ENCODE measurements at places on chromosomes 2 and 18.

DNA sequence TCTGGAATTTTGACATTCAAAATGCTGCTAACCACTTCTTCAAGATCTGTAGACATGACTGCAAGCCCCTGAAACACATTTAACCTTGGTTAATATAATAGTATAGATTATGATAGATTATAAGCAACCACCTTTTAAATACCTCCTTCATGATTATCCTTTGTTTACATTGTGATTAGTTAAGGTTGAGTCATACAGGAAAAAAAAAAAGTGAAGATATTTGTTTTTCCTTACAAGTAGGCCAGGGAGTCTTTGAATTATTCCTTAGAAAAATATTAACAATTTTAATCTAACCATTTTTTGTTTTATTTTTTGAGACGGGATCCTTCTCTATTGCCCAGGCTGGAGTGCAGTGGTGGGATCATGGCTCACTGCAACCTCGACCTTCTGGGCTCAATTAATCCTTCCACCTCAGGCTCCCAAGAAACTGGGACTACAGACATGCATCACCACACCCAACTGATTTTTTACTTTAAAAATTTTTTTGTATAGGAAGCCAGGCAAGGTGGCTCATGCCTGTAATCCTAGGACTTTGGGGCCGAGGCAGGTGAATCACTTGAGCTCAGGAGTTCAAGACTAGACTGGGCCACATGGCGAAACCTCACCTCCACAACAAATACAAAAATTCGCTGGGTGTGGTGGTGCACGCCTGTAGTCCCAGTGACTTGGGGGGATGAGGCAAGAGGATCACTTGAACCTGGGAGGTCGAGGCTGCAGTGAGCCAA is 99.4 kb downstream of the SLC39A10 start:
- no peak for DNase-seq

DNA sequence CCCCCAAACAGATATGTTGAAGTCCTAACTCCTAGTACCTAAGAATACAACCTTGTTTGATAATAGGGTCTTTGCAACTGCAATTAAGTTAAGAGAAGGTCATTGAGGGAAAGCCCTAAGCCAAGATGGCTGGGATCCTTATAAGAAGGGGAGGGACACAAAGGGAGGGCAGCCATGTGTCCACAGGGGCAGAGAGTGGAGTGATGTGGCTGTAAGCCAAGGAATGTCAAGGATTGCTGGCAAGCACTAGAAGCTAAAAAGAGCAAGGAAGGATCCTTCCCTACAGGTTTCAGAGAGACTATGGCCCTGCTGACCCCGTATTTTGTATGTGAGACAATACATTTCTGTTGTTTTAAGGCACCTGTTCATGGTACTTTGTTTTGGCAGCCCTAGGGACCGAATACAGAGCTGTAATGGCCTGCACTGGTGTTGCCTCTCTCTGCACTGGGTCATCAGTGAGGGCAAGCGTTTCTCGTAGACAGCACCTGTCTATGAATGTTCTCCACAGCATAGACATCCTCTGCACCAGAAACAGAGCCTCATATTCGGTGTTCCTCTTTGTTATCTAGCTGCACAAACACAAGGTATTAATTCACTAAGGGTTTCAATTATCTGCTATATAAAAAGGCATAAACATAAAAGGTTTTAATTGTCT is 75.4 kb upstream of the AQP4 start:
- no peak for DNase-seq

DNA sequence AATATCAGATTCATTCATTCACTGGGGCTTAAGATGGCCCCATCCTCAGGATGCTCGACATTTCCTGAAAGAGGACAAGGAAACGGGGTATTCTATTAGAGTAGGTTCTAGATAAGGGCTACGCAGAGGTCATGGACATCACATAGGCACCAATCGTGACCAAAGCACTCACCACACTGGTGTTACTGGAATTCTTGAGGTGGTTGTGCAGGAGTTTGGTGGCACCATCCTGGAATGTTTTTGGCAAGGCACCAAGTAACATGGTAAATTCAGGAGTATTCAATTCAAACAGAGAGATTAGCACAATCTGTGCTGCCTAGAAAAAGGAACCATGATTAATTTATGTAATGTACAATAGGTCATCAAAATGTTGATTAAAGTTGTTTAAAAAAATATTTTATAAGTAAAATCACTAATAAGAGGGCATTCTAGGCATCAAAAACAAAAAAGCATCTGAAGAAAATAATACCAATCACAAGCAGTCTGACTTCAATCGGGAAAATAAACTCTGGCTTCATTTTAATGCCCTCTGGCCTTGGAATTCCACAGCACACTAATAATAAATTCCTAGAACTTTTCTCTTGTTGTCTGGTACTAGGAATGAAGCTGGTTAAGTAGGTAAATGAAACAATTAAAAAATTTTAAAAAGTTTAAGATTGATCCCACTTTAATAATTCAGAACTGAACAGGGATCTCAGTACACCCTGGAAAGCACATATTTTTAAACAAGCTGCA is 102.8 kb upstream of the TFCP2L1 start:
- no peak for DNase-seq

DNA sequence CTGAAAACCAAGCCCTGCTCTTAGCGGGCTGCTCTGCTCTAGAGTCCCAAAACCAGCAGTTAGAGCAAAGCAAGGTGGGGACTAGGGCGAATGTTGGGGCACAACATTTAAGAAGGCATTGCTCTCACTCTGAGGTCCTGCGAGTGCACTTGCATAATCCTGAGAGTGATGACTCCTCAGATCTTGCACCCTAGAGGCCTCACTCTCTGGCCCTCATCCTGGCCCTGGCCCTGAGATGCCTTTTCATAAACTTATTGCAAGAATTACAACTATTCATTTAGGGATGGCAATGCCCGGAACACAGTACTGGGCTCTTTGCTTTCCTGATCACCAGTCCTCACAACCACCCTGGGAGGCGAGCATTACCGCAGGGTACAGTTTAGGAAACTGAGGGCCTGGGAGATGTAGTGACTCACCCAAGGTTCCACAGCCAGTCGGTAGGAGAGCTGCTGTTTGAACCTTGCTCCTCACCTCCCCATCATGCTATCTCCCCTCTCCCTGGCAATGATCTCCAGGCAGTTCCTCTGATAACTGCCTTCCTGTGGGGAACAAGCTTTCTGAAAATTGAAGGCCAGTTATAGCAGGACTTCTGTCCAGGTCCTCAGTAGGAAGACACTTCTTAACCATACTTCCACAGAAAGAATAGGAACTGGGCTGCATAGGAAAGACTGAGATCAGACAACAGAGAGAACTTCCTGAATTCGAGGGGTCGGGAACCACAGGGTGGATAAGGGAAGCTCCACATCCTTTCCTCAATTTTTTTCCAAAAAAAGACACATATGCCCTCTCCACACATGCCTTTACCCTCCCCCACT is 91.3 kb downstream of the TNS1 start:
- peak; percentile 90 for DNase-seq

DNA sequence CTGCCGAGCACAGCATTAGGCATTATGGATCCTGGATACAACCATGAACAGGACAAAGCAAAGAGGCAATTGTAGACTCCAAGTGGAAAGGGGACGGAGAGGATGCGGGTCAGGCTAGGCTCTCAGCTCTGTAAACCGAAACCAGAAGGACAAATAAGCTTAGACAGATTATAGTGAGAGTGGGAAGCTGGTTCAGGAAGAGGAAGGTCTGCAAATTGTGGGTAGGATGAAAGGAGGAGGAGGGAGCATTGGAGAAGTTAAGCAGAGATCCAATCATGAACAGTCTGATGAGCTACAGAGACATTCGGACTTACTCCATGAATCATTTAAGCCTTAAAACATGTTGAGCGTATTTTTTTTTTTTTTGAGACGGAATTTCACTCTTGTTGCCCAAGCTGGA is 3.0 kb downstream of the MSH6 start:
- no peak for DNase-seq

All from ascending aorta (tissue), 2 donors.